Osteoblast (primary cell): ENCODE measurements at places on chromosomes 6 and 20. TPM values are rescaled to one million over a fixed set of nuclear protein-coding genes. Genes with fewer than 3 reads are reported as not detected.
A peak's percentile ranks its signal among the peaks of the same experiment; 100 is the strongest.

DNA sequence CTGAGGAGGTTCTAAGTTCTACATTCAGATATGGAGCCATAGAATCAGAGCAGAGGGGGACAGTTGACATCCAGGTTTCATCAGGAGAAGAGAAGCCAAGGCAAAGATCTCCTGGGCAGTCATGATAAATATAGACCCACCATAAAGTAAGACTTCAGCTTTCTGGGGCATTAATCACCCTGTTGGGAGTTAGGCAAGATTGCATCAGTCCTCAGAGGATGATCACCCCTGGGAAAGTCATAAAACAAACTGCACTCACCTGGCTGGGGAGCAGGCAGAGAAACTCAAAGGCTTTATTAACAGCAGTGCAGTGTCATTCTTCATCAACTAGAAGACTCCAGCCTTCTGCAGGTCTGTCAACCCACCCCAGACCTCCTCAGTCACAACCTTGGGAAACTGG is 301.3 kb upstream of the JARID2 start:
- DNase-seq: no peak
- H3K27ac ChIP-seq: no peak overlapping the region
- H3K4me3 ChIP-seq: no peak overlapping the region
- H3K27me3 ChIP-seq: no peaks in the 10 kb centered on the region

- no peaks in the 10 kb centered on the region for H3K36me3 ChIP-seq
- H3K27me3 ChIP-seq: peaks cover 31% of the 10 kb centered on the region
- no peak overlapping the region for H3K4me3 ChIP-seq
- peaks cover 5% of the 10 kb centered on the region for H3K4me1 ChIP-seq
Observed at GRCh38 chr6:106446287-106446885, 85.9 kb downstream of the CRYBG1 start.

GRCh38 chr6:163661272-163661671 is 246.8 kb downstream of the QKI start:
- no peaks in the 10 kb centered on the region for H3K4me1 ChIP-seq
- H3K27ac ChIP-seq: no peak overlapping the region
- no peaks in the 10 kb centered on the region for H3K27me3 ChIP-seq
- H3K4me3 ChIP-seq: no peak overlapping the region
- no peak for DNase-seq

- no peak for DNase-seq
- no peak overlapping the region for H3K4me3 ChIP-seq
- no peak overlapping the region for H3K27ac ChIP-seq
- H3K36me3 ChIP-seq: no peaks in the 10 kb centered on the region
- peaks cover 13% of the 10 kb centered on the region for H3K27me3 ChIP-seq
- no peaks in the 10 kb centered on the region for H3K4me1 ChIP-seq
Observed at GRCh38 chr6:87825821-87826221, 123.8 kb upstream of the AKIRIN2 start.

DNA sequence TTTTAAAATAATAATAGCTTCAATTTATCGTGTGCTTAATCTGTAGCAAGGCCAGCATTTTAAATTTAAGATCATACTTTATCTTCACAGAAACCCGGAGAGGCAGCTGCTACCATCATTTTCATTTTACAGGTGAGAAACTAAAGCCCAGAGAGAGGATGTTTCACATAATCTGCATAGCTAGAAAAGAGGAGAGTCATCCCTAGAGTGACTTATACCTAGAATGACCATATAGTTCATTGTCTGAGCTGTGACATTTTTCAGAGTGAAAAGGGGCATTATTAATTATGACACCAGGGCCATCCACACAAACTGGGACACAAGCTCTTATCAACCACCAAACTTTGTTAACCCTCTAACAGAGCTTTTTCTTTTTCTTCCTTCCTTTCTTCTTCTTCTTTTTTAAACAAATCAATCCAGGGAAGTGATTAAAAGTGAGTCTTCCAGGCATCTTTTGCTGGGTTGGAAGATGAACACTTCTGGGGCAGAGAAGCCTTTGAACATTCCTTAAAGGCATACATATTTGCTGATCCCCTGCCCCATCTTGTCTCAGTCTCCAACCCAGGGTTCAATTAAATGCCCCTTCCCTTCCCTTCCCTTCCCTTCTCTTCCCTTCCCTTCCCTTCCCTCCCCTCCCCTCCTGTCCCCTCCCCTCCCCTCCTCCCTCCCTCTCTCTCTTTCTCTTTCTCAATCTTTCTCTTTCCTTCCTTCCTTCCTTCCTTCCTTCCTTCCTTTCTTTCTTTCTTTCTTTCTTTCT is 272.5 kb upstream of the JAG1 start:
- H3K27ac ChIP-seq: no peak overlapping the region
- no peaks in the 10 kb centered on the region for H3K27me3 ChIP-seq
- H3K4me3 ChIP-seq: no peak overlapping the region
- no peaks in the 10 kb centered on the region for H3K4me1 ChIP-seq
- no peak for DNase-seq

- no peaks in the 10 kb centered on the region for H3K27me3 ChIP-seq
- H3K36me3 ChIP-seq: no peaks in the 10 kb centered on the region
- DNase-seq: no peak
- no peak overlapping the region for H3K27ac ChIP-seq
- H3K4me3 ChIP-seq: no peak overlapping the region
- H3K4me1 ChIP-seq: no peaks in the 10 kb centered on the region
Observed at GRCh38 chr6:69980624-69981023, 114.3 kb downstream of the COL19A1 start.

DNA sequence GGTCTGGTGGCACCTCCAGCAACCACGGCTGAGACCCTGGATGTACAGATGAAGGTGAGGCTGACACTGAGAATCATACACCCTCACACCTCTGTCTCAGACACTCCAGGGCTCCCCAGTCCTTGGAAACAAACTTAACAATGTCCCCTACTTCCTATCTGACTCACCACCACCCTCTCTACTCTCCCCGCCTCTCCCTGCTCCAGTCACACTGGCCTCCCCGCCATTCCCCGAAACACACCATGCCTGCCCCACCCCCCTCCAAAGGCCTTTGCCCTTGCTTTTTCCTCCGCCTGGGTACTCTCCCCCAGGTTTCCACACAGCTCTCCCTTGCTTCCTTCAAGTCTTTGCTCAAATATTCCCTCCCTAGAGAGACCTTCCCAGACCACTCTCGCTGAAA is 16.3 kb downstream of the BPI start:
- no peak overlapping the region for H3K27ac ChIP-seq
- no peaks in the 10 kb centered on the region for H3K36me3 ChIP-seq
- DNase-seq: peak; percentile 10

DNA sequence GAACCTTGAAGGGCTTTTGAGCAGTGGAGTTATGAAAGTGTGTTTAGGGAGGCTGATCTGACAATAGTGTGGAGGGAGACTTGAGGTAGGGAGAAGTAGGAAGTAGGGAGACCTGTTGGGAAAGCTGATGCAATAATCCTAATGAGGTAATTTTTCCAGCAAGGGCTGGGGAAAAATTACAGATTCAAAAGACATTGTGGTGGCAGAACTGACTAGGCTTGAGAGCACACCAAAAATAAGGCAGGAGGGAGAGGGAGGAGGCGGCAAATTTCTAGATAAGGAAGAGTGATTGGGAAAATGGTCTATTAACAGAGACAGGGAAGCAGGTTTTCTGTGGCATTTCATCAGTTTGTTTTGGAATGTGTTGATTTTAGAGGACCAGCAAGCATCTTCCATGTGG is 5.5 kb downstream of the PRRT1 start:
- no peak for DNase-seq
- no peaks in the 10 kb centered on the region for H3K4me1 ChIP-seq
- H3K4me3 ChIP-seq: no peak overlapping the region
- H3K27me3 ChIP-seq: peaks cover 42% of the 10 kb centered on the region
- H3K36me3 ChIP-seq: no peaks in the 10 kb centered on the region

- DNase-seq: no peak
- no peak overlapping the region for H3K4me3 ChIP-seq
- H3K4me1 ChIP-seq: peaks cover 33% of the 10 kb centered on the region
- H3K36me3 ChIP-seq: peaks cover 23% of the 10 kb centered on the region
- H3K27me3 ChIP-seq: no peaks in the 10 kb centered on the region
Observed at GRCh38 chr20:1368448-1369199, 24.2 kb downstream of the FKBP1A start.

DNA sequence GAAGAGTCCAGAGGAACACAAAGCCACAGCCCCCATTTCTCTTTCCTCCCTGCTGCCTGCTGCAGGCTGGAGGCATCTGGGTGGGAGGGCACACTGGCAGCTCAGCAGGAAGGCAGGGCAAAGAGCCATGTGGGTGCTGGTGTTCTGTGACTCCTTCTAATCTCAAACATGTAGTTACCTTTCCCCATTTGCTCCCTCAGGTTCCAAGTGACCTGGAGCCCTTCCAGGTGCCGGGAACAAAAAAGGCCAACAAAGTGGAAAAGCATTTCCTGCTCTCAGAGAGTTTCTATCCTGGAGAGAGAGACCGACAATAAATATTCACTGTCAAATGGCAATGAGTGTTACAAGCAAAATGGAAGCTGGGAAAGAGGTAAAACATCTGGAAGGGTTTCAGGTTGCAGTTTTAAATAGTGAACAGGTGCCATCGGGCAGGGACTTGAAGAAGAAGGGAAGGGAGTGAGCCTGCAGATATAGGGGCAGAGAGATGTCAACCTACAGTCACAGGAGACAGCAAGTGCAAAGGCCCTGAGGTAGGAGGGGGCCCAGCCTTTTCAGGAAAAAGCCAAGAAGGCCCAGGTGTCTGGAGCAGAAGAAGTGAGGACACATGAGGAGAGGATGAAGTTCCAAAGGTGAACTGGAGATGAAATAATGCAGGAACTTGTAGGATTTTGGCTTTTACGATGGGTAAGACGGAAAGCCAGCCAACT is 43.6 kb upstream of the IYD start:
- DNase-seq: no peak
- H3K27ac ChIP-seq: no peak overlapping the region
- peaks cover 9% of the 10 kb centered on the region for H3K4me1 ChIP-seq
- no peaks in the 10 kb centered on the region for H3K27me3 ChIP-seq
- H3K4me3 ChIP-seq: no peak overlapping the region
- H3K36me3 ChIP-seq: no peaks in the 10 kb centered on the region

DNA sequence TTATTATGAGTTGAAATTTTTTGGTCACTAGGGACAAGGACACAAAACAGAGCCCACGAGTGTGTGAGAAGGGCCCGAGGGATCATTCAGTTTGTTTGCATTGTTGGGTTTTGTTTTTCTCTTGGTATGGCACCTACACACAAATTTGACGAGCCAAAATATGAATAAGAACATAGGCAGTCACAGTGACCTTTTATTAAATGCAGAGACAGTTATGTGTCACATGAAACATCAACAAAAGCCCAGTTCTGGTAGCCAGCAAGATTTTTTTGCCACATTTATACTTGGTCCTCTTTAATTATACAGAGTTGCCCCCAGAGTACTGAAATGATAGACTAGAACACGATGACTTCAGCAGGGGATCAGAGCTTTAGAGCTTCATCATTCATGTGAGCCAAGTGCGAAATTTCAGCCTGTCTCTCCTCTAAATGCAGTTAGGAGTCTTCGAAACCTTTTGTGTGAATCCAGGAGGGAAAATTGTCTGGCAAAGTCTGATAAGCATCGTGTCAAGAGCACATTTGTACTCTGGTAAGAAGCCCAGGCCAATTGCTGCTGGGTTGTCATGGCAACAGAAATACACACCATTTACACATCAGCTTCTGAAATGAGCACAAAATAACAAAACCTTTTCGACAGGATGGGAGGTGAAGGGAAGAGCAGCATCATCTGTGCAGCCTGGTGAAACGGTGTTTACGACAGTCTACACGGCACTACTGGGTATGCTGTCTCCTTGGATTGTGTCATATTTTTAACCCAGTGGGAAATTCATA is 79.2 kb upstream of the RIPOR2 start:
- H3K36me3 ChIP-seq: no peaks in the 10 kb centered on the region
- DNase-seq: no peak
- no peaks in the 10 kb centered on the region for H3K27me3 ChIP-seq
- peak overlapping the region; percentile 19 for H3K27ac ChIP-seq
- H3K4me3 ChIP-seq: no peak overlapping the region

DNA sequence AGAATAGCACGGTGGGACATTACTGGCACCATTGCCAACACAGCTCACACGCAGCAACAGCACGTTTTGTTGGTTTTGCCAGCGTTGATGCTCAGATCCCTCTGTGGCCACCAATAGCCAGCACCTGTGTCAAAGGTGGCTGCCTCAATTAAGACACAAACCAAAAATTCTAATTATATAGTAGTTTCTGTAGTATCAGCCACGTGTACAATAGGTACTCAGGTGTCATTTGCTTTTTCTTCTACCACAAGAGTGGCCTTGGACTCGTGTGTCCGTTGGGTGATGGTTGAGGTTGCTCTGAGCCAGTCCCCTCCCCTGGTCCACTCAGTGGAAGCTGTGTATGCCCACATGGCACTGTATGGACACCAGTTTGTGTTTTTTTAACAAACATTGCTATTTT is 105.1 kb downstream of the CARMIL1 start:
- H3K27me3 ChIP-seq: no peaks in the 10 kb centered on the region
- H3K27ac ChIP-seq: no peak overlapping the region
- DNase-seq: no peak
- no peaks in the 10 kb centered on the region for H3K36me3 ChIP-seq
- H3K4me1 ChIP-seq: no peaks in the 10 kb centered on the region

GRCh38 chr6:38169221-38169976 is 349.9 kb downstream of the ZFAND3 start:
- peak; percentile 76 for DNase-seq
- H3K4me1 ChIP-seq: peaks cover 7% of the 10 kb centered on the region
- no peaks in the 10 kb centered on the region for H3K27me3 ChIP-seq
- no peak overlapping the region for H3K27ac ChIP-seq
- no peaks in the 10 kb centered on the region for H3K36me3 ChIP-seq

DNA sequence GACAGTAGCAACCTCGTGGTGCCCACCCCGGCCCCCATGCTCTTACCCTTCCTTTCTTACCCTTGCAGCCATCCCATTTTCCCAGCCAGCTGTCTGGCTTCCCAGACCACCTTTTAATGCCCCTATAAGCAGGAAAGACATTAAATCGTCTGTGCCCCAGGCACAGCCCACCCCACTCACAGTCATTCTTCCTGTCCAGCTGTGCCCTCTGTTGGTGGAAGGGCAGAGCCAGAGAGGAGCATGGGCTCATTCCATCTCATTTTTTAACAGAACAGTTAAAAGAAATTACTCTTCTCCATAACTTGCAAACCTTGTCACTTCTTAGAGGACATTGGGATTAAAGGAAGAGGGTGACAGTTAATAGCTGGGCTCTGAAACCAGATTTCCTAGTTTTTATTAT is 240.5 kb downstream of the NRN1 start:
- no peak overlapping the region for H3K27ac ChIP-seq
- DNase-seq: no peak
- H3K4me3 ChIP-seq: no peak overlapping the region
- peaks cover 24% of the 10 kb centered on the region for H3K4me1 ChIP-seq
- H3K36me3 ChIP-seq: no peaks in the 10 kb centered on the region
- H3K27me3 ChIP-seq: no peaks in the 10 kb centered on the region

PKIB gene
- 0.72 and 3.5 TPM in 2 replicates for total RNA-seq

ROS1 gene
- total RNA-seq: 0.59 and 1.4 TPM in 2 replicates

PCSK2 gene
- not detected in 2 replicates for total RNA-seq

IL20RA gene
- 0.29 and 0.36 TPM in 2 replicates for total RNA-seq

PRPH2 gene
- 3.3 and 3.8 TPM in 2 replicates for total RNA-seq

FAXC gene
- 0.88 and 1.1 TPM in 2 replicates for total RNA-seq

HLA-DMB gene
- 2.2 and 8.3 TPM in 2 replicates for total RNA-seq

HLA-G gene
- total RNA-seq: not detected in 2 replicates

ALDH8A1 gene
- total RNA-seq: under 0.01 and 0.29 TPM in 2 replicates

C6orf163 gene
- total RNA-seq: 2.7 and 3.3 TPM in 2 replicates

PPP2R5D gene
- total RNA-seq: 30.8 and 36.8 TPM in 2 replicates

MAPK13 gene
- 4.3 and 6.8 TPM in 2 replicates for total RNA-seq
